ENCODE measurements at places on chromosomes 5 and 9.
A peak's percentile ranks its signal among the peaks of the same experiment; 100 is the strongest.

GRCh38 chr9:111975709-111976108 is 79.1 kb downstream of the UGCG start:
- peak; percentile 54 for DNase-seq

DNA sequence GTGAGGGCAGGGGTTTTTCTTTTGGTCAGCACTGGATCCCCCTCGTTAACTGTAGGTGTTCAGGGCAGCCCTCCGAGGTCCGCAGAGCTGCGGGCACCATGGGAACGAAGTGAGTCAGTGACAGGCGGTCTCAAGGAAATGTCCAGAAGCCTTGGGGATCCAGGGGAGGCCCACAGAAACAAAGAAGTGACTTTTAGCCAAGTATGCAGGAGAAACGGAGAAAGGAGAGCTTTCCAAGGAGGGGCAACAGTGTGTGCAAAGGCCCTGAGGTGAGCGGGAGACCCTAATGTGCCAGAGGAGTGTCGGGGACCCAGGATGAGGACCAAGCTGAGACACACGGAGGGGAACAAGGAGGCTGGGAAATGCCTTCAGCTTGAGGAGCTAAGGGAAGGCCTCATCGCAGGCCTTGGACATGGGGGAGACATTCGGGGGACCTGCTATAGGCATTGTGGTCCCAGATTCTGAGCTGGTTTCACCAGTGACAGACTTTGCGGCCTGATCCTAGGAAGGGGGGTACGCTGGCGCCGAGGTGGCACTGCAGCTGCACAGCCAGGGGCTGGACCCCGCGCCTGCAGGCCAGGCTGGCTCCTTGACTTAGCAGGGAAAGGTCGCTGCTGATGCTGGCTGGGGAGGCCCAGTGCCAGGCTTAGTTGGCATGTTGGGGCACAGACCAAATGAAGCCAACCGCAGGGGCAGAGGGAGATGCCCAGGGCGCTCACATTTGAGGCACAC is 3.3 kb downstream of the LTC4S start:
- no peak for DNase-seq

DNA sequence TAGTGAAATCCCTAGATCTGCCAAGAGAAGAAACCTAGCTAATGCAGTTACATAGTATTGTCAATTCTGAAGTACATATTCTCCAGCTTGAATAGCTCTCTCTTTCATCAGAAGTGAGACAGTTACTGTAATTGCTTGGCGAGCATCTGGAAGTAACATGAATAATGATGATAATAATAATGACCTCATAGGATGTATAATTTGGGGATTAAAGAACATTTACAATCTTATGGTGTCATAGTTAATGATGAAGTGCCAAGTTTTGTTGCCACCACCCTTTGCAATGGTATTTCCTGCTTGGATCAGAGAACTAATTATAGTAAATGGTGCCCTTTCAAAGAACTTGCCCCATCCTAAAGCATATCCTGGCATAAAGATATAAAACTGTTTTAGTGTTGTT is 201.4 kb downstream of the ADAMTSL1 start:
- no peak for DNase-seq

DNA sequence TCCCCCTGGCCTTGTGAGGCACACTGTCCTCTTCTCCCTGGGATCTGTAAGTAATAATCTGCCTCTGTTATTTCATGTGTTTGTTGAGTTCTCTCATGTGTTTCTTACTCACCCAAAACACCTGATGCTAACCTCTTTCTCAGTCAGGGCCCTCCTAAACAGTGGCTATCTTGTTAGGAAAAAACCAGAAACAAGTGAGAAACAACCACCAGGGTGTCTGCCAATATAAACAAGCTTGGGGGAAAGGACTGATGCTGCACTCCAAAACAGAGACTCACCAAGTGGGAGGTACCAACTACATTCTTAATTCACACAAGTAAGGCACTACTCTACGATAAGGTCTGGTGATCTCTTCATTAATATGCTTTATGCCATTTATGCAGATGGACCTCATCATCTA is 564.4 kb downstream of the SEMA5A start:
- DNase-seq, result no peak

DNA sequence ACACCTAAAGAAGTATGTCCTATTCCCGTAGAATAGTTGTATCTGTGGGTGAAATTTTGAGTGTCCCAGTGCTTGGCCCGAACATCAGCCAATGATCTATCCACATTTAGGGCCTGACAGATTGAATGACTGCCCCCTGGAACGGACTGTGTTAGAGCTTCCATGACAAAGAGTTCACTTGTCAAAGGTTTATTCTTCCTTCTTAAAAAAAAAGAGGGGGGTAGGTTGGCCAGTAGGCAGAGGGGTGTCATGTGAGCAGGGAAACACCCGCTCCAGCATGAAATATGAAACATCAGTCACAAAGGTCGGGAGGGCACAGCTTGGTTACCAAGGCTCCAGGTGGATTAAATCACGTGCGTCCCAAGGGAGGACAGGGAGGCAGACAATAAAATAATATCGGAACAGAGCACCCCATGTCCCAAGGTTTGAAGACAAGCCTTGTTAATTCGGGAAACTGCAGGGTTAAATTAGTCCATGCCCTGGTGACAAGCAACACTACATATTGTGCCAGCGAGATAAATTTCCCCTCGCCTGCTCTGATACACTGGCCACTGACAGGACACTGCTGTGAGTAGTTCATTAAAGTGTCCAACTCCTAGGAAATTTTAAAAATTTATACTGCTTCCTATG is 401.2 kb downstream of the IRX1 start:
- no peak for DNase-seq

GRCh38 chr5:149412783-149413476 is 33.8 kb upstream of the IL17B start:
- DNase-seq, result no peak

DNA sequence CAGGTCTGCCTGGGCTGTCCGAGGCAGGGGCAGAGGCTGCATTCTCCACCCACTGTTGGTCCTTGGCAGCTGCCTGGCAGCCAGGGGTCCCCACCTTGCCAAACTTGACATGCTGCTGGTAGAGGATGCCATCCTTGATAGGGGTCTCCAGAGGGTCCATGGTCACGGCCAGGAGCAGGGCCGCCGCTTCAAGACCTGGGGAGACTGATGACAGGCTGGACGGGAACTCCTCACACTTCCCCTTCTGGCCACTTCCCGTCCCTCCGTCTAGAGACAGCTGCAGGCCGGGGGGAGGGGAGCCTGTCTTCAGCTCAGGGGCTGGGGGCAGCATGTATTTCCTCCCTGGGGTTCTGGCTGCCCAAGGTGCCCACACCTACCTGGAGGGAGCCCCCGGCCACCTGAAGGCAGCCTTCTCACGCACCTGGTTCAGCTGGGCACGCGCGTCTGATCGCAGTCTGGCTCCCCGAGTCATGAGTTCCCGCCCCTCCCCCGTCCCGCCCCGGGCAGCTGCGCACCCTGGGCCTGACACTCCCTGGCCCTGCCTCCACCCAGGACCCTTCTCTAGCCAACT is at the start of gene DOK3:
TSS of gene DOK3 (minus strand) at position 446 of the 571 bp plus-strand sequence. CDS start at position 160, 286 bp downstream.
- DNase-seq, result peak; percentile 56

DNA sequence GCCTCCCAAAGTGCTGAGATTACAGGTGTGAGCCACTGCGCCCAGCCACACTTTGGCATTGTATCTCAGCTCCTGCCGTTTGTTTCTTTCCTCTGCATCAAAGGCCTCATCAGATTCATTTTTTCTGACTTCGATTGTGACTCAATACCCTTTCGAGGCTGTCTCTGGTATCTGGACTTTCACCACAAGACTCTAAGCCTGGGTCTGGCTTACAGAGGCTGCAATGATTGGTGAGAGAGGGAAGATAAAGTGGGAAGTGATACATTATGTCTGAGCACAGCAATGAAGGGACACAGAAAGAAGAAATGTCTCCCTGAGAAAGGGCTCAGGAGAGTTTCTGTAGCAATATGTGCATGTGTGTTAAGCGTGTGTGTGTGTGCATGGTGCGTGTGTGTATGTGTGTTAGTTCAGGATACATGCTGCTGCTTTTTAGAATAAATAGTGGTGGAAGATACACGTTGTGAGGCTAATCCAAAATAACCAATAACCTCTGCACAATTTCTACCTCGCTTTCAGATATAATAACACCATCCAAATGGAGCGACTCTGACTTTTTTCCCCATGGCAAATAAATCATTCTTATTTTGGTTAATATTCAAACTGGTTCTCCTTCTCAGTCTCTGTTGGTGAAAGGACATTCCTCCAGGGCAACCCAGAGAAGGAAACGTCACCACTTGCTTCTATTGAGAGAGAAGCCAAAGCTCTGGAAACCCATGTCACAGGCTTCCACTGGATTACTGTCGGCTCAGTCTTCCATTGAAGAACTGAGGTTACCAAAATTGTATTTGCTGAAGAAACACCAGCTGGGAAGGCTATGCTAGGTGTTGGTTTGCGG is 8.1 kb upstream of the DAB2 start:
- no peak for DNase-seq

DNA sequence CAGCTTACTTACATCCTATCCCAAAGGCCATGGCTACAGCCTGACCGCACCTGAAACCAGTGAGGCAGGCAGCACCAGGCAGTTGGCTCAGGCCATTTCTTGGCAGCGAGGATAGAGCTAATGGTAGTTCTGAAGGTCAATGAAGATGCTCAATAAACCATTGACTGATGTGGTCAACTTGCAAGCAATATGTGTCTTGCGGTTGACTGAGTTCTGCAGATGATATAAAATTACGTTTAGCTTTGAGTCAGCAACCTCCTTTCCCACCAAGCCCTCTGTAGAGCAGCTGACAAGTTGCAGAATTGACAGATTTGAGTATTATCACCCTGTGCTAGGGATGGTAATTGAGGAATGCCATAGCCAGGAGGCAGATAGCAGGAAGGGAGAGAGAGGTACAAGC is 189.0 kb upstream of the PUM3 start:
- no peak for DNase-seq

- DNase-seq, result no peak
Measured at GRCh38 chr9:8734760-8735159, 935.2 kb upstream of the DMAC1 start.

- no peak for DNase-seq
Measured at GRCh38 chr5:120609570-120609969, 145.5 kb downstream of the PRR16 start.

- DNase-seq, result no peak
Measured at GRCh38 chr9:90891308-90892040, 89.9 kb downstream of the SYK start.

- peak; percentile 67 for DNase-seq
Measured at GRCh38 chr9:127589955-127590370, 22.1 kb upstream of the STXBP1 start.

DNA sequence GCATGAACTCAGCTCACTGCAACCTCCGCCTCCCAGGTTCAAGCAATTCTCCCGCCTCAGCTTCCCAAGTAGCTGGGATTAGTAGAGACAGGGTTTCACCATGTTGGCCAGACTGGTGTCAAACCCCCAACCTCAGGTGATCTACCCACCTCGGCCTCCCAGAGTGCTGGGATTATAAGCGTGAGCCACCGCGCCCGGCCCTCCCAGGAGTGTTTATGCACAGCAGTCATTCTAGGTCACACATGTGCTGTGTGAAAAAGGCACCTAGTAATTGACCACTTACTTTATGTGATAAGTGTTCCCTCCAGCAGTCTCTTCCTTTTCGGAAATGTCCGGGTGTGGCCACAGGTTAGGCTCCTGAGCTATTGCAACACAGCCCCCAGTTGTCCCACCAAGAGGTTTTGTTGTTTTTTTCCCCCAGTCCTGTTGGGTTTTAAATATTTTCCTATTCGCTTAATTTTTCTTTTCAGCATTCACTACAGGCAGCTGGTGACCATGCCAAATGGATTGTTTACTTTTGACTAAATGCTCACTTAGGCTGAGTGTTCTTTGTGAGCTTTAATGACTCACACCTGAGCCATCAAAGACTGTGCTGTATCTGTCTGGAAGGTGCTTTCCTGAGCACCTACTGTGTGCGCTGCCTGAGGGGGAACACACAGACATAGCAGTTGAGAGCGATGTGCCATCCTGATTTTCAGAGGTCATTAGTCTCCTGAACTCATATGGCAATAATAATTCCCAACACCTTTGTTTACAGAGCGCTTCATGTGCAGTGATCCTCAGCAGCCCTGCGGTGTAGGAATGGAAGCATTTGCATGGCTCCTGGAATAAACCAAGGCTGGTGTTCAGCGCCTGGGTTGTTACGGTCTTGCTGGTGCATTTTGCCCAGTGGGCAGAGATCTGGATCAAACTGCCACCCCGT is 94.3 kb downstream of the MVB12B start:
- DNase-seq, result no peak

DNA sequence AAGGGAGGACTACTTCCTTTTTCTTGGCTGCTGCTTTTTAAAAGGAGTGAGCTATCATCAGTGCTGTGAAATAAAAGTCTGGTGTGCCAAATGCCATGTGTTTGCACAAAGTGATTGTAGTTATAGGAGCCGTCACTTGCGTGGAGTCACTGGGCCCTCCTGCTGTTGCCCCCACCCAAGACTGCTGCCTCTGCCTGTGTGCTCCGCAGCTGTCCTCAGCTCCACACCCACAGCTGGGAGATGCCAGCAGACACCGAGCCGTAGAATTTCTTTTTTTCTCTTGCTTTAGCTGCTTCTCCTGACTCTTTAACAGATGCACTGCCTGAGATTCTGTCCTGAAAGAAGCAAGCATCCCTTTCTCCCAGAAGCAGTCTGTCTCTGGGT is 9.8 kb upstream of the GLE1 start:
- DNase-seq, result no peak

DNA sequence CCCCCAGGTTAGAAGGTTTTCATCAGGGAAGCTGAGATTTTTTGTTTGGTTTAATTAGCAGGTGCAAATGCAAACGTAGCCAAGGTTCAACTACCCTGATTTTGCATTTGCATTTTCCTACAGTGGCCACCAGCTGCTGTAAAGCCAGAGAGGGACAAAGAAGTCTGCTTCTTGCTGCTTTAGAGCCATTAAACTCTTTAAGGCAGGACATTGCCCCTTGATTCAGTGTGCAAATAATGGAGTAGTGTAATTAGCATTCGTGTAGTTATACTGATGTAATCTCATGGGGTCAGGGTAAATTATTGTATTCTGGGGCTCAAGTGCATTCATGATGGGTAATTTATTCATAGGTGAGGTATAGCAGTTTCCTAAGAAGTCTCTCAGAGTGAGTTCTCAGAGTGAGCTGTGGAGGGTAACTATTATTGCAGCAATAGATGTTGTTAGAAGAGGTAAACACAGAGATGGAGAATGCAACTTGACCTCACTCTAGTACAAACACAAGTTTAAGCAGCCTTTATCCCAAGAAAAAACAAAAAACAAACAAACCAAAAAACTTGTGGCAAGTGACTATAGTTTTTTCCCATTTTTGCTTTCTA is 526.5 kb downstream of the KIF4B start:
- DNase-seq, result no peak

GRCh38 chr5:82018462-82018861 is 46.6 kb downstream of the ATG10 start:
- DNase-seq, result no peak
